ENCODE measurements at places on chromosomes 5 and 9.

GRCh38 chr5:13003457-13003856, 941.0 kb downstream of the DNAH5 start:
- DNase-seq = no peak

GRCh38 chr9:15498246-15498995, 12.3 kb downstream of the PSIP1 start:
- DNase-seq = no peak

DNA sequence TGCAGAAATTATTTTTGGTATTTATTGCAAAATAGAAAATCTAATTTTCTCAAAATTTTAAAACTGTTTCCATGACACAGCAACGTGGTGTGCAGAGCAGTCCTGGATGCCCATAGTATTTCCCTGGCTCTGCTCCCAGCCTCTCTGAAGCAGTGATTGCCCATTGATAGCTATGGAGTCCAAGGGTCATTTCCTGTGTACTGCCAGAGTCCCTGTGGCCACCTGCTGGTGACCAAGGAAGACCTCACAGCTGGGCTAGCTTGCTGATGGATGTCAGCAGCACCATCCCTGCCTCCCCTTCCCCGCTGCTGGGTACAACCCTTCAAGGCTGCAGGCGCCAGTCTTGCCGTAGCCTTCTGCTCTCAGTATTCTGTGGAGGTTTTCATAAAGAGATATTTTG, 184.1 kb downstream of the DIRAS2 start:
- no peak for DNase-seq

DNA sequence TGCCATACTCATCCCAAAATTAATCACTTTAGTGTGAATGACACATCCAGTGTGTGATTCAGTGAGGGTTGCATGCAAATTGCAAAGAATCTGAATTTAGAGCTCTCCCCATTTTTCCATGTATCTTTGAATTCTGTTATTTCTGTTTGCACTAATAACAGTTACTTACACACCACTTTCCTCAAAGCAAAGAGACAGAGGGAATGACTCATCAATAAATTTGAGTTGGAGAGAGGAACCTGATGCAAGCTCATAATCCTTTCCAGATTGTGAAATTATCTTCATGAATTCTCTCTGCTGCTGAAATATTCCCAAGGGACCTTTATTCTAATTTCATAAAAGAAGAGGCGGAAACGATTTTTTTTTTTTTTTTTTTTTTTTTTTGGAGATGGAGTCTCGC, 204.8 kb downstream of the CDH9 start:
- no peak for DNase-seq

DNA sequence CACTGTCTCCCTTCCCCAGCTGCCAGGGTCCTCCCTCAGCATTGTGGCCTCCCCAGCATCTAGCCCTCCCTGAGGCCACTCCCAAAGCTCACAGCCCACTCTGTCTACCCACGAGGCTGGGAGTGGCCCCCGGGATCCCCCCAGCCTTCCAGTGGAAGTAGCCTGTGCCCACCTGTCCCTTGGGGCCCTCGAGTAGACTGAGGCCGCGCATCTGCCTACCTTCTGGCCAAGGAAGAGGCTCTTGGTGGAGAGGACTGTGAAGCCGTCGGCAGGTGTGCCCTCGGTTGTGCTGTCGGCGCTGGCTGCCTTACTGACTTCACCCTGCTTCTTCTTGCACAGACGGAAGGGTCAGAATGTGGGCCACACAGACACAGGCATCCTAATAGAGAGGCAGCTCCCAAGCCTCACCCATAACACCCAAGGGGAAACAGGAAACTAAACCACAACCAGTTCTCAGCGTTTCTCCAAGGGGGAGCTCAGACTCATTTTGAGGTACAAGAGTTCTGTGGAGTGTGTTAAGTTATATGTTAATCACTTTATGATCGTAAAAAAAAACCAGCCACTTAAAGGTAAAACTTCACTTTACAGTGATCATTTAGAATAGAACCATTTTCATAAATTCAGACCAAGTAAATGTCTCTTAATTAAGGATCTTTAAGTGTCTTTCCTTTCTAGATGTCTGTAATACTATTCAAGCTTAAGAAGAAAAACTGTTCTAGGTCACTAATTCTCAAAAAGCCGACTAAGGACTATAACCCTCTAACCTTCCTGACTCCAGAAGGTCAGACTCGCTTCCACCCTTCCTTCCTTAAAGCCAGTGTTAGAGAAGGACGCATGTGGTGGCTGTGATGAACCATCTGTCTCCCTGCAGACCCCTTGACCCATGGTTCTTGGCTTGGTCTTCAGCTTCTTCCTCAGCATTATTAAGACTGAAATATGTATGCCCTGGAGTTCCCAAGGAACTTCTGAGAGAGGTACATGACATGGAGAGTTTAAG, 38.5 kb downstream of the MACROH2A1 start:
- no peak for DNase-seq

DNA sequence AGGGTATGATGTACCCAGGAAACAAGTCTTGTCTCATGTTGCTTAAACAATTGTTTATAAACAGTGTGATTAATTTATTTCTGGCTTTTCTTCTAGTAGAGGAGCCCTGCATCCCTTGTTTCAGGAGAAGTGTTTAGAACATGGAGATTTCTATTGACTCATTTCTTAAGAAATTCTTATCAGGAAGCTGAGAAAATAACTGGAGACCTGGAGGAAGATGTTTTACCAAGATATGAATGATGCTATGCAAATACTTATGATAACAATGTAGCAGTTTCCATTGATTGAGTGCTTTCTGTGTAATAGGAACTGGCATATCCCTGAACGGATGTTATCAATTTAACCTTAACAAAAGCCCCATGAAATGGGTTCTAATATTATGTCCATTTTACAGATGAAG, 108.6 kb downstream of the FBXO38 start:
- DNase-seq = no peak

- no peak for DNase-seq
Measured at GRCh38 chr9:137161558-137162486, 8.0 kb downstream of the LRRC26 start.

- no peak for DNase-seq
Measured at GRCh38 chr9:114473447-114473801, 31.8 kb downstream of the WHRN start.

- DNase-seq = no peak
Measured at GRCh38 chr5:135881819-135882218, 13.8 kb downstream of the IL9 start.

DNA sequence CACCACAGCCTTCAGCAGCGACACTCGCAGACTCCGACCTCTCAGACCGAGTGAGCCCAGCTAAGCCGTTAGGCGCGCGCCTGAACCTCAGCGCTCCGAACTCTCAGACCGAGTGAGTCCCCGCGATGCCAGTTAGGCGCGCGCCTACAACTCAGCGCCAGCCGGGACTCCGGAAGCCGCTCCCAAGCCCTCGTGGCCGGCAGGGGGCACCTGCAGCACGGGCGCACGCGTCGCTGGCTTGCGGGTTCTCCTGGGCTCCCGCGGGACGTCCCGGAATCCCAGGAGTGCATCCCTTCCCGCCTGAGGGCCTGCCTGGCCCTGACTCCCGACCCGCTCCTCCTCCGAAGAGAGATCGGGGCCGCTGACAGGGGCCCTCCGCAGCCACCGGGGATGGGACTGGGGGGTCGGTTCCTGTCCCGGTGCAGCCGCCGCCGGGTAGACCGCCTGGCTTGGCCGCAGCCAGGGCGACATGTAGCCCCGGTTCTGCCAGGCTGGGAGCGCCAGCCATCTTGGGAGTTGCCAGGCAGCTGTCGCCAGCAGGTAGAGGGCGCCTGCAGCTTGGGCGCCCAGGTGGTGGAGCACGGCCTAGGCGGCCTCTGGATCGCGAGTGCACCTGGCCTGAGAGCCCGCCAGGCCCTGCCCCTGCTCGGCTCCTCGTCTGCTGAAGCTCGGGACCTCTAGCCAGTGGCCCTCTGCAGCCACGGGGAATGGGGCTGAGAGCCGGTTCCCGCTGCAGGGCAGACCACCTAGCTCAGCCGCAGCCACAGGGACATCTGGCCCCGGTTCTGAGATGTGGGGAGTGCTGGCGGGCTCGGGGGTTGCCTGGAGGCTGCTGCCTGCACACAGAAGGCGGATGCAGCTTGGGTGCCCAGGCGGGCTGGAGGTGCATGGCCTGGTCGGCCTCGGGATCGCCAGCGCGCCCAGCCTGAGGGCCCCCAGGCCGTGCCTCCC, at the start of gene ANKRD18A:
Gene ANKRD18A (minus strand): TSS at position 114 of the 951 bp plus-strand sequence. CDS start 311 bp downstream, outside the sequence.
- DNase-seq = peak; percentile 63

DNA sequence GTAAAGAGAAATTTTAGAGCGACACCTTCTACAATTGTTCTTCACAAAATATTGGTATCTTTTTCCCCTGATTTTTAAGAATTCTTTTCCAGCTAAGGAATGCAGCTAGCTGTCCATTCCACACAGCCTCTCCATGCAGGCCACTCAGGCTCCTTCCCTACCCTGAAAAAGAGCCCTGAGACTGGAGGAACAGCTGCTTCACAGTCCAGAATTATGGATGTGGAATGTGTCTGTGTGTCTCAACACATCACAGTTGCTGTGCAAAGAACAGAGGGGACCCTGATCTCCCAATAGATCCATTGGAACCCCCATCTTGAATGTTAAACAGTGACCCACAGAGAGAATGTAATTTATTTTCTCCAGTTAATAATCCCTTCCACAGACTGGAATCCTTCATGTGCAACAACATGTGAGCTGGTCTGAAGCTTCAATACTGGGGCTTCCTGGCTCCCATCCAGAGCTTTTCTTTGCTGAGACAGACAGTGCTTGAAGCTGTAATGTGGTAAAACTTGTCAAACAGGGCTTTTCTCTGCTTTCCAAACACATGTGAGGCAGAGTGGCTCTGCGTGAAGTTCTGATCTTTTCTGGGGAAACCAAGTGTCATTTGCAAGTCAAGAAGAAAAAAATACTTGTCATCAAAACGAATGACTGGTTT, 53.3 kb upstream of the SMC5 start:
- no peak for DNase-seq

DNA sequence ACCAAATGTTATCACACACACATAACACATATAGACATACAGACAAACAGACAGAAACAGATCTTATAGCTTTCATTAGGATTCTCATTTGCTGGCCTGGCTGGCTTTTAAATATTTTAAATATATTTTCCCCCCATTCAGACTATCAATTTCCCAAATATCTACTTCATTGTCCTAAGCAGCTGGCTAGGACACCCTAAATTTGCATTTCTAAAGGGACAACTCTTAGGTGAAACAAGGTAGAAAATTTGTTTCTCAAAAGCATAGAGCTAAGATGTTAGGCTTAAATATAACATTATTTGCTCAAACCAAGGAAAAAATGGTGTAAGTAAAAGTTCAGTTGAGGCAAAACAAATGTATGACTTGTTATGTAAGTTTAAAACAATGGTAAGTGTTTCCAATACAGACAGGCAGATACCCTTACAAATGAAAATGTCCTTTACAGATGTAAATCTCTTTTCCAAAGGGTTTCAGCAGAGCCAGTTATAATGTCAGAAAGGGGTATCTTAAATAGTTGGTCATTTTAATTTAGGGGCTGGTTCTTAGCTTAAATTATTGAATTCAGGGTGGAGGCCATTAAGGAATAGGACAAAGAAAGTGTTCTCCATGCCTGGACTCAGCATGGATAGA, 522.8 kb downstream of the DMRTA1 start:
- no peak for DNase-seq

- DNase-seq = no peak
Measured at GRCh38 chr5:52841114-52841513, 53.4 kb downstream of the ITGA1 start.

DNA sequence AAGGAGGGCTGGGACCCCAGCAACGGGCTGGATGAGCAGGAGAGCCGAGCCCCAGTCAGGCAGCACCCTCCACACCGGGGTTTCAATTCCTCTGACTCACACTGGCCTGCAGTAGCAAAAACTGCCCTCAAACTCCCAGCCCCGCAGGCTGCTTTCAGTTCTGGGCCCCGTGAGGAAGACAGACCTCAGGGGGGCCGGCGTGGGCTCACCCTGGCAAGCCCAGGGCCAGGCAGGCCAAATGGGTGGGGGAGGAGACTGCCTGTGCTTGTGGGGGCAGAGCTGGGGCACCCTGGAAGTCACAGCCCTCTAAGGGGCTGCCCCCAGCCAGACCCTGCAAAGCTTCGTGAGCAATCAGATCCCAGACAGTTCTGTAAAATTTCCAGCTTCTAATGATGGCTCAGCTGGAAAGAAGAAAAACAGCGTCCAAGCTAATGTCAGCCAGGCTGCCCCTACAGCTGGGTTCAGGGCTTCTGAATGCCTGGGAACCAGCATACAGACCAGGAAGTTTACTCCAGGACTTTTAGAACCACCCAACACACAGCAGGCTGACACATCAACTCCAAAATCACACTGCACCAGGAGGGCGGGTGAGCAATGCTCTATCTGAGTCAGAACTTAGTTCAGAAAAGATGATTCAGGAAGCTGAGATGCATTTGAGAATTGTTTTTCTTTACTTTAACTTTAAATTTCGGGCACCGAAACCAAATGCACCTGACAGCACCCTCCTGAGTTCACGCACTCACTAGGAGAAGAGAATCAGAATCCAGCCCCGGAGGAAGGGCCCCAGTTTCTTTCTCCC, 34.7 kb downstream of the LPCAT1 start:
- DNase-seq = no peak

DNA sequence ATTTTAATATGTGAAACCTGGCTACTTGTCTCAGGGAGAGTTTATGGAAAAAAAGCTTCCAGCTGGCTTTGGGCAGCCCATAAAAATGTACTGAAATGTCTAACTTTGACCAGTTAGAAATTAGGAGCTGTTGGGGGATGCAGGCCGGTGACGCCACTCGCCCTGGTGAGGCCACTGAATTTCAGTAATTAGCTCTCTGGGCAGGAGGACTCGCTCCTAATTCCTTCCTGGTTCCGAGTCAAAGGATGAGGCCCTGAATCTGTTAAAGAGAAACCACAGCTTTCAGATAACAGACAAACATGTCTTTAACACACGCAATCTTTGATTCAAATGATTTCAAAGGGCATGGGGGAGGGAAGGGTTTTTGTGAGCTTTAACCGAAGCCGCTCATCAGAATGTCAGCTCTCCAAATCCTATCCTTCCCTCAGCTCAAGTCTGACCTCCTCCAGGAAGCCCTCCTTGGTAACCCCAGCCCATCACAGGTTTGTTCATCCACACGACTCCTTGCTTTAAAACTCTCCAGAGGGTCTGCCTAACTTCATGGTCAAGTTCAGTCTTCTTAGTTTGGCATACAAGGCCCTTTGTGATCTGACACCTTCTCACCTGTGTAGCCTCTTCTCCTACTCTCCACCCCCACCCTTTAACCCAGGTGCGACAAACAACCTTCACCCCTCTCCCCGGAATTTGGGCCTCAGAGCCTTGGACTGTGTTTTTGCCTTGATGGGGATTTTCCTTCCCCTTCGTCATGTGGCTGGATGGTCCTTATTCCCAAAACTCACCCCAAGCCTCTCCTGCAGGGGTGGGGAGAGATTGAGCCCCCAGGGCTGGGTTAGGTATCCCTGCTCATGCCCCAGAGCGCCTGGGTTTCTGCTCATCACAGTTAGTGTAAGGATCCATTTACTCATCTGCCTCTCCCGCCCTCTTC, 13.6 kb upstream of the PHF19 start:
- no peak for DNase-seq

DNA sequence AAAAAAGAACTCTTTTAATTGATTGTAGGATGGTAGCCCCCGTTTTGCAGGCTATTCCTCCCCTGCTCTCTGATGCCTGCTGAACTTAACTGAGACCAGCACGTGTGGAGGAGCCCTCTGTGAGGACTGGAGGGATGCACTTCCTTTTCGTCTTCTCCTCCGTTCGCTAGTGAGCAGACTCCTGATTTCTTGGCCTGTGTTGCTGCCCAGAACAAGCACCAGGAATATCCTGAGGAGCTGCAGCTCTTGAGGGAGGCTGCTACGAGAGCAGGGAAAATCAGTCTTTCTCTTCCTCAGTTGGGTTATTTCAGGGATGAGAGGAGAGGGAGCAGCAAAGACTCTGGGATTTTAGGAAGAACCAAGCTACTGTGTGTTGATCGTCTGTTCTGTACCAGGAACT, 74.7 kb downstream of the ARHGAP26 start:
- DNase-seq = no peak
